ENCODE measurements at places on chromosomes 12 and 14.

DNA sequence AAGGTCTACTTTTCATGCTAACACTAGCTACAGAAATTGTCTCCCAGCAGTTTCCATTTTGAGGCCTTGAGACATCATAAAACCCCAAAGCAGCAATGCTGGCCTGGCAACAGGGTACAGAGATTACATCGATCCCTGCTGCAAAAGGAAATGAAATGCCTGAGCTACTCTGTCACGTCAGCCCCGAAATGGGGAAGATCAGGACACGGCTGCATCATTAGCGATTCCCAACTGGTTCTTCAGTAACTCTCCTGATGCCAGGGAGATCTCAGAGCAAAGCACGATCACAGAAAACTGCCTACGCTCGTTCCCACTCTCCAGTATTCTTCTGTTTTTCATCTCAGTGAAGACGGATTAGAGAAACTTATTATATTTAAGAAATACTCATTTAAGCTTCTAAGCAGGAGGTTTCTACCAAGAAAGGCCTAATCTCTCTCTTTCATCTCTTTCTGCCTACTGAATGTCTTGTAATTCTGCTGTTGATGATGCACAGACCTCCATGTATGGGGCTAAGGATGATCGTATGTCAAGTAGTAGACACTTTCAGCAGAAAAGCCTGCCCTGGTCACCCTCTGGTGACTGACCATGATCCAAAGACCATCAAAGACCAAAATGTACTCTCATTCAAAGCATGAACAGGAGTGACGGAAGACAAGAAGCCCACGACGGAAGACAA lies 168.5 kb downstream of the RIMBP2 start:
- DNase-seq, result no peak

DNA sequence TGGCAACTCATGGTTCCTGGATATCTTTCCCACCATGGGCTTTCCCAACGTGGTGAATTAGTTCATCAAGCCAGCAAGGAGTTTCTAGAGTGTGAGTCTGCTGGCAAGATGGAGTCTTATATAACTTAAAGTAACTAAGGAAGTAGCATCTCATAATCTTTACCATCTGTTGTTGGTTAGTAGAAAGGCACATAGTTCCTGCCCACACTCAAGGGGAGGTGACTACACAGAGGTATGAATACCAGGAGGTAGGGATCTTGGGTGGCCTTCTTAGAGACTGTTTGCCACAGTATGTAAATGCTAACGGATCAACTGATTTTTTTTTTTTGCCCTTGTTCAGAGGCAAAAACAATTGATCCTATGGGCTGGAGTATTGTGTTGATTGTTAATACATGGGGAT lies 446.9 kb downstream of the ATP23 start:
- no peak for DNase-seq

GRCh38 chr12:29110506-29111442 lies 38.3 kb upstream of the FAR2 start:
- no peak for DNase-seq

DNA sequence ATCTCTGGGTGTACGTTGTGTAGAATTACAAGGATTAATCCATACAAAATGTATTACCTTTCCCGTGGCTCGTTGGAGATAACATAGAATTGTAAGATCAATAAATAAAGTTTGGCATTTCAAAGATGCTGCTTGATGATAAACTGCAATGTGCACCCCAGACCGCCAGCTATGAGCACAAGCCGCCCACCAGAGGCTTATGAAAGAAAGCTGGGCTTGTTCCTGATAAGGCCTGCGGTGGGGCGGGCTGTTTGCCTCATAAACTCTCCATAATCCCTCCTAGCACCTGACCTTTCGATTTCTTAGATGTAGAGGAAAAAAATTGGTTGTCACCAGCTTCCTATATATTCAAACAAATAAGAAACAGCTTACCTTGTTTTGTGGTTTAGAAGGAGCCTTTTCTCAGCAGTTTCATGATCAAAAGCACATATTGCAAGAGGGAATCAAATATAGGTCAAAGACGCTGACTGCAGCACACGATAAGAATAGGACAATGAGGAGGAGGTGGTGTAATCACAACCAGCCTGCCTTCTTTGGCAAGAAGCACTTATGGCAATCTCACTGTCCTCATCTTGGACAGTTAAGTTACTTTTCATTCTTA lies 293.6 kb downstream of the RMST start:
- no peak for DNase-seq

DNA sequence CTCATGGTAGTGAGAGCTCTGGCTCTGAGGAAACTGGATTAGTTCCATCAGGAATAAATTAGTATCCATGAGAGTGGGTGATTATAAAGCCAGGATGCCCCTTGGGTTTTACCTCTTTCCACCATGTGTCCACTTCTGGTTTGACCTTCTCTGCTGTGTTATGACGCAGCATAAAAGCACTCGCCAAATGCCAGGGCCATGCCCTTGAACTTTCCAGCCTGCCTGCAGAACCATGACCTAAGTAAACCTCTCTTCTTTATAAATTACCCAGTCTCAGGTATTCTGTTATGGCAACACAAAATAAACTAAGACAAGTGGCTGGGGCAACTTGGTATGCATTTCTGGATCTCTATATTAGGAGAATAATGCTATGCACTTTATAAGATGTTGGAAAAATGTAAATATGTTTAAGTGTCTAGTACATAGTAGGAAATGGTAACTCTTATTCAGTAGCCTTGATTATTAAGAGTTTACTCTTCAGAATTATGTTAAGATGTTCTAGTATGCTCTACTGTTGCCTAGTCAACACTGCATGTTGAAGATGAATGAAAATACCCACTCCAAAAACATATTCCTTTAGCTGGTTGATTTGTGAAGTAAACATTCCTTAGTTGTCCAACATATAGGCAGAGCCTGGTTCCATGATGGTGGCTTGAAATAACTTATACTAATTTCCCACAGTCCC lies 455.6 kb upstream of the TMPO start:
- DNase-seq, result no peak

DNA sequence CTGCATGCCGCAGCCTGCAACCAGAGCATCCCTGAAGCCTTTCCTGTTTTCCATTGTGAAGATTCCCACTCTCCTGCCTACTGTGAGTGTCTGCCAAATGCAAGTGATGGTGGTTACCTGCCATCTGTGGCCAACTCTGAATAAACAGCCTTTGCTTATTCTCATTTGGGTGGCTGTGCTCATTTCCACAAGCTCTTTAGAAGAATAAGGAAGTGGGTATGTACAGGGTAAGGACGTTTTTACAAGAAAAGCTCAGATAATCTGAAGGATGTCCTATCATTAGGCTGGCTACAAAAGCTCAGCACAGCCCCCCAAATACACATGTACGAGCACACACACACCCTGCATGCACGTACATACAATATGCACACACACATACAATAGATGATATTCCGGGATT lies 7.3 kb upstream of the RNASE1 start:
- DNase-seq, result no peak

- DNase-seq, result no peak
Measured at GRCh38 chr12:85390266-85390665, 110.2 kb downstream of the ALX1 start.

GRCh38 chr12:46442239-46442638 lies 69.7 kb upstream of the SLC38A2 start:
- no peak for DNase-seq

Data from T-helper 22 cell (primary cell).